Vagina (tissue), 2 donors: ENCODE measurements at places on chromosomes 7 and 10. TPM values are rescaled to one million over a fixed set of nuclear protein-coding genes. Genes with fewer than 3 reads are reported as not detected.

C10orf53 gene
- not detected for total RNA-seq

CCDC136 gene
- total RNA-seq = 17.9 TPM

NPC1L1 gene
- 0.49 TPM for total RNA-seq

EXOC6 gene
- 9.3 TPM for total RNA-seq

EEPD1 gene
- total RNA-seq = 9.8 TPM

CYP2W1 gene
- total RNA-seq = 2.0 TPM

BTBD16 gene
- not detected for total RNA-seq

GRCh38 chr7:65503434-65504152 lies 129.9 kb downstream of the ZNF92 start:
- no peaks in the 10 kb centered on the region for H3K27me3 ChIP-seq
- DNase-seq = no peak
- no peak overlapping the region for H3K27ac ChIP-seq
- no peaks in the 10 kb centered on the region for H3K36me3 ChIP-seq

- H3K27me3 ChIP-seq = no peaks in the 10 kb centered on the region
- DNase-seq = no peak
- H3K4me3 ChIP-seq = no peak overlapping the region
Observed at GRCh38 chr10:116613471-116613870, 7.3 kb upstream of the PNLIPRP2 start.

- peak overlapping the region; percentile 66 for H3K4me3 ChIP-seq
- peaks cover 16% of the 10 kb centered on the region for H3K4me1 ChIP-seq
- no peak for DNase-seq
- H3K27ac ChIP-seq = no peak overlapping the region
- H3K36me3 ChIP-seq = no peaks in the 10 kb centered on the region
- H3K27me3 ChIP-seq = no peaks in the 10 kb centered on the region
Observed at GRCh38 chr7:1136841-1137516, 23.0 kb downstream of the ZFAND2A start.

DNA sequence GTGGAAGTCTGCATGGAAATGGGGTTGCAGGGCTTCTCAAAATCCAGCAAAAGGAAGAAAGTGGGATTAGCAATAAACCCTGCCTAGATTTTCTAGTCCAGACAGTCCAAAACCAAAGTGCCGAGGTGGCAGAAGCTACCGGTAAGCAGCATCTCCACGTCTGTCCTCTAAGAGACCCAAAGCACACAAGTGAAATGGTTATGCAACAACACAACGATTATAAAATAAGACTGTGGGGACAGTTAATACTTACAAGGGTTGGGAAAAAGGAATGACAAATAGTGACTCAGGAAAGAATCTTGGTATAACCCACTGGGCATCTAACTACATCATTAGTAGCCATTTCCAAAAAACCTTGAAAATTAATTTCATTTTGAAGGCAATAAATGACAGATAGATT lies 24.7 kb downstream of the CREB3L2 start:
- no peak overlapping the region for H3K4me3 ChIP-seq
- H3K4me1 ChIP-seq = peaks cover 93% of the 10 kb centered on the region
- H3K27ac ChIP-seq = peak overlapping the region; percentile 78
- no peaks in the 10 kb centered on the region for H3K36me3 ChIP-seq

- H3K27ac ChIP-seq = no peak overlapping the region
- no peaks in the 10 kb centered on the region for H3K27me3 ChIP-seq
- no peaks in the 10 kb centered on the region for H3K4me1 ChIP-seq
- no peak for DNase-seq
Observed at GRCh38 chr10:35050568-35050967, 39.6 kb downstream of the CUL2 start.

DNA sequence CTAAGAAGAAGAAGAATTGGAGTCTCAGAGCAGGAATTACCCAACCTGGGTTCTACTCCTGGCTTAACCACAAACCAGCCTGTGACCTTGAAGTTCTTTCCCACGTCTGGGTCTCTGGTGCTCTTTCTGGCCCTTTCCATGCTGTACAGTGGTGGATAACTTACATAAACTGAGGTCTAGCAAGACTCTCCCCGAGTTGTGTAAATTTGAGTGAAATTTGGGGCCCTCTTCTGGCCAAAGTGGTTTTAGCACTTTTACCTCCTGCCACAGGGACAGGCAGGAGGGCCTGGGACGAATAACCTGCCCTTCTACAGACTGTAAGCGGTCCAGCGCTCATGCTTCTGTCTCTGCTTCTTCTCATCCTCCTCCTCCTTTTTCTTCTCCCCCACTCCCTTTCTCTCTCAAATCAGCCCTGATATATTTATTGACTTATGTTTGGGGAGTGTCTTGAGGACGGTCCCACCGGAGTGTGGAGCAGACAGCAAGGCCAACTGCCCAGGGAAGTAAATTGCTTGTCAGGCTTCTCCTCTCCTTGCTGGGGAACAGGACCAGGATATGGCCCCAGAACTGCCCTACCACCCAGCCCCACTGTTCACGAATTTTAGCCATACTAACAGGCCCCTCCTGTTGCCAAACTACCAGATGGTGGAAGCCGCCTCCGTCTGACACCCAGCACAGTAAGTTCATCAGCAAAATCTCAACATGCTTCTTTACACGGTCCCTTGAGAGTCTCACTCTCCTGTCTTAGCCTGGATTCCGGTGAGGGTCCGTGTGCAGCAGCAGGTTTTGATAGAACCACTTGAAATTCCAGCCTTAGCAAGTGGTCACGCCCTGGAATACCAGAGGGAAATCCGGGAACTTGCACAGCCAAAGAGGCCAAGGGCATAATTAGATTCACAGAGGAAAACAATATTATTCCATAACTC lies 4.0 kb upstream of the SH3PXD2A start:
- H3K36me3 ChIP-seq = no peaks in the 10 kb centered on the region
- no peak overlapping the region for H3K27ac ChIP-seq
- H3K27me3 ChIP-seq = no peaks in the 10 kb centered on the region
- peaks cover 15% of the 10 kb centered on the region for H3K4me1 ChIP-seq
- no peak overlapping the region for H3K4me3 ChIP-seq

- H3K4me3 ChIP-seq = no peak overlapping the region
- H3K36me3 ChIP-seq = no peaks in the 10 kb centered on the region
- peaks cover 28% of the 10 kb centered on the region for H3K4me1 ChIP-seq
Observed at GRCh38 chr10:94405406-94405805, 3.1 kb downstream of the TBC1D12 start.

DNA sequence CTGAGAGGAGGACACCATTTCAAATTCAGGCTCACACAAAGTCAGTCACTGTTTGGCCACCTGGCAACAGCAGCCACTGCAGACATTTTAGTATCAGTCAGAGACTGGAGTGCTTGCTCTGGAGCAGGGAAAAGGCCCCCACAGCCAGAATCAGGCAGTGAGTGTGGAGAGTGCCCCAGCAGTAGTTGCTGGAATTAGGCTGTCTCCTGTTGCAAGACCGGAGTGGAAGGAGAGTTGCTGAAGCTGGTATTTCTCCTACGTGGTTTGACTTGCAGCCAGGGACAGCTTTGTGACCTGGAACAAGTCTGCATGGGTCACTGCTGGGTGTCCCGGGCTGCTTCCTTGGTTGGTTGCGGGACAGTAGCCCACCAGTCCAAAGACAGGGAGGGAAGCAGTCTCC lies 78.4 kb upstream of the TMEM168 start:
- H3K27me3 ChIP-seq = no peaks in the 10 kb centered on the region
- no peaks in the 10 kb centered on the region for H3K36me3 ChIP-seq
- no peak for DNase-seq
- no peak overlapping the region for H3K4me3 ChIP-seq
- H3K27ac ChIP-seq = no peak overlapping the region
- peaks cover 8% of the 10 kb centered on the region for H3K4me1 ChIP-seq

- H3K27me3 ChIP-seq = no peaks in the 10 kb centered on the region
- no peak for DNase-seq
- H3K4me3 ChIP-seq = no peak overlapping the region
- no peaks in the 10 kb centered on the region for H3K36me3 ChIP-seq
- no peaks in the 10 kb centered on the region for H3K4me1 ChIP-seq
- no peak overlapping the region for H3K27ac ChIP-seq
Observed at GRCh38 chr10:129880191-129880870, 83.7 kb downstream of the EBF3 start.

DNA sequence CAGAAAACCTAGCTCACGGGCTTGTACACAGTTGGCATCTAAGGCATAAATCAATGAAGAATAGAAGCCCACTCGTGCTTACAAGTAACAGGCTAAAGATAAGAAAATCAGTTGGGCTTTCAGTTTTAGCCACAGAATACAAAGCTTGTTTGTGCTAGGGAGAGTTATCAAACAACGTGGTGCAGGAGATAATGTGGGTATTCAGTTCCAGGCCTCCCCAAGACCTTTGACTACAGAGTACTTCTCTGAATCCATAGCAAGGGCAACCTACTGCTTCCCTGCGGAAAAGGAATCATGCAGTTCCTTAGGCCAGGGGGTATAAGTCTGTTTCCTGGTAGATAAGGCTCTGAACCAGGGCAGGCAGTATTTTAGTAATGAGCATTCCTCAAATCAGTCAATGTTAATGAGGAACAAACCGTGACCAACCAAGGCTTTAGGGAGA lies 219.5 kb upstream of the CSTF2T start:
- no peak for DNase-seq
- no peak overlapping the region for H3K4me3 ChIP-seq
- no peaks in the 10 kb centered on the region for H3K36me3 ChIP-seq
- peaks cover 9% of the 10 kb centered on the region for H3K4me1 ChIP-seq
- H3K27me3 ChIP-seq = no peaks in the 10 kb centered on the region
- H3K27ac ChIP-seq = no peak overlapping the region

DNA sequence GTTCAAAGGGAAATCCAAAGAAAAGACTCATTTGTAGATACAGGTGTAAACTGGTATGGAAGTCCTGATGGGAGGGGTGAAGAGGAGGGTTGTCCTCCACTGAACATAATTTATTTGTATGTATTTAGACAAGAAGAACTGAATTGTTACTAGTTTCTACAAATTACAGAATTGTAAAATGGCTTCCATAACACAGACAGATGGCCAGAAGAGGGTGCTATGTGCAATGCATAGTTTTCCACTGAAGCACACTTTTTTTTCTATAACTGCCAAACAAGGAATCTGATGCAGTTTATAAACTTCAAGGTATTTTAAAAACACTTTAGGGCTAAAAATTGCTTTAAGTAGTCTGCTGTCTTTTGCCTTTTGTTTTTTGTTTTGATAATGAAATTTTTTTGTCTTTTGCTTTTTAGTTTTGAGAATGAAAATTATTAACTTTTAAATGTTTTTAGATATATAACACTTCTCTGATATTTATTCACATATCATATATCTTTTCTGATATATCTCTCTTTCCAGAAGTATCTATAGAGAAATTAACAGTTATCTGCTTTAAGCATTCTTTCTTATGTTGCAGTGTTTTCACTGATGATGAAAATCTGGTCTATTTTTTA lies 58.5 kb downstream of the PHYHIPL start:
- H3K4me3 ChIP-seq = no peak overlapping the region
- no peak overlapping the region for H3K27ac ChIP-seq
- no peak for DNase-seq
- no peaks in the 10 kb centered on the region for H3K27me3 ChIP-seq
- H3K36me3 ChIP-seq = no peaks in the 10 kb centered on the region
- no peaks in the 10 kb centered on the region for H3K4me1 ChIP-seq

GRCh38 chr10:30576641-30577040 lies 52.9 kb downstream of the LYZL2 start:
- no peaks in the 10 kb centered on the region for H3K4me1 ChIP-seq
- H3K36me3 ChIP-seq = no peaks in the 10 kb centered on the region
- no peak for DNase-seq
- H3K27me3 ChIP-seq = no peaks in the 10 kb centered on the region
- H3K4me3 ChIP-seq = no peak overlapping the region

DNA sequence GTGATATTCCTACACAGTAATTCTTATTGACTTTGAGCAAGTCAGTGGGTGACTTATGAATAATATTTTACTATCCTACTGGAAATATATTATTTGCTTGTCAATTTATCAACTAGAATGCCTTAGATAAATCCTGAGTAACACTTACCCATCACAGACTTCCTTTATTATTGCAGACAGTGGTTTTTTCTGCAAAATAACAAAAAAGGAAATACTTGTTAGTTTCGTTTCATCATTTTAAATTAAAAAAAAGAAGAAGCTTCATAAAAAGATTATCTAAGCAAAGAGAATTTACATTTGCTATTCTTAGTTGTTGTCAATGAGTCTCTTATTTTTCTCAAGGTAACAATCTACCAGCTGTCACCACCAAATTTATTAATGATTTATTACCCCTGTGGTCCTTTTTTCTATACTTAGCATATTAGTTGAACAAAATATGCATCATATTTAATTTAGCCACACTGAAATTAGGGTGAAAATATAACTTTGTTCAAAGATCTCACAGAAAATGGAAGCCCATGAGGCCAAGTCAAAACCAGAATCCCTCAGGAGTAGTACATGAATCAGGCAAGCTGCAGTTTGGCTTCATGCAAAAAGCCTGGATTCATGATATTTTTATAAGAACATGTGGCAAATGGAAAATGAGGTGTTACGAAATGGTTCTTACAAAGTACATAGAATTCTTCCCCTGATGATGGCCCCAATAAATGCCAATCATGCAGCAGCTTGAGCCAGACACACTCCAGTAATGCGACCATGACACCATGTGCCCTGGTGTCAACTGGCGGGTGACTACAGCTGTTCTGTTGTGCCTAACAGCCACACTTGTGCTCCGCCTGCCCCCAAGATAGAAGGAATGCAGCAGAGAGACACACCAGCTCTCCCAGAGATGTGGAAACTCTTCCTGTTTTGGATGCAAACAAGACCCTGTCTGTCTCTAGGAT lies 132.6 kb downstream of the ELMO1 start:
- H3K36me3 ChIP-seq = no peaks in the 10 kb centered on the region
- no peak for DNase-seq
- no peaks in the 10 kb centered on the region for H3K27me3 ChIP-seq
- peaks cover 10% of the 10 kb centered on the region for H3K4me1 ChIP-seq
- H3K4me3 ChIP-seq = no peak overlapping the region

- DNase-seq = peak; percentile 90
- H3K27ac ChIP-seq = peak within 1 kb of the TSS; percentile 1
- peaks cover 19% of the 10 kb centered on the region for H3K4me1 ChIP-seq
- H3K27me3 ChIP-seq = no peaks in the 10 kb centered on the region
- no peaks in the 10 kb centered on the region for H3K36me3 ChIP-seq
Observed at GRCh38 chr10:96271016-96271815, at the start of gene BLNK. Gene BLNK (minus strand): TSS chr10:96271569. CDS start chr10:96271398, 171 bp downstream.

DNA sequence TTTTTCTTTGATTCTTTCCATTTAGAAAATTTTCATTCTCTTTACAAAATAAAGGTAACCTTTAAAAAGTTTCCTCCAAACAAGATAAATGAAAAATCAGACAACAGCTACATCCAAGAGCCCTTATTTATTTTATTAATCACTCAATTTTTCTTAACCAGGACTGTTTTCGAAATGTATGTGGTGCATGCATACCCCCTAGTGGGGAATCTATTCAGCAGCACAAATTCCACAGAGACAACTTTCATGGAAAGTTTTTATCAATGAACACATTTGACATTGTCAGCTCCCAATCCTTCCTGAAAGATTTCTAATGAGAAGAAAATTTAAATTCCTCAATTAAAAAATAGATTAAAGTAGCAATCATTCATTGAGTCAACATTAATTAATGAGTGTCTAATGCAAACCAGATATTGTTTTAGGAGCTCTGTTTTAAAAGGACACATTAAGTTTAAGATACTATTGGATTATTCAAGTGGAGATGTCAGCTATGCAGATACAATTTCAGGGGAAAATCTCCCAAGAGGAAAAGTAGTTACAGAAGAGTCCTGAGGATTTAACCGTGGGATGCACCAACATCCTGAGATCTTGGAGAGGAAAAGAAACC lies 5.2 kb upstream of the HTR7 start:
- H3K36me3 ChIP-seq = no peaks in the 10 kb centered on the region
- no peak overlapping the region for H3K4me3 ChIP-seq
- DNase-seq = no peak
- H3K27ac ChIP-seq = no peak overlapping the region
- H3K4me1 ChIP-seq = no peaks in the 10 kb centered on the region
